ENCODE measurements at places on chromosomes 3 and 15. TPM values are rescaled to one million over a fixed set of nuclear protein-coding genes. Genes with fewer than 3 reads are reported as not detected.

- no peak for DNase-seq
These were observed 129.2 kb upstream of the COL8A1 start for GRCh38 chr3:99509224-99509623.

GRCh38 chr15:44804298-44805046 is 68.1 kb downstream of the TRIM69 start:
- no peak for DNase-seq

- no peak for DNase-seq
These were observed 277.0 kb upstream of the LRRC3B start for GRCh38 chr3:26345613-26346012.

DNA sequence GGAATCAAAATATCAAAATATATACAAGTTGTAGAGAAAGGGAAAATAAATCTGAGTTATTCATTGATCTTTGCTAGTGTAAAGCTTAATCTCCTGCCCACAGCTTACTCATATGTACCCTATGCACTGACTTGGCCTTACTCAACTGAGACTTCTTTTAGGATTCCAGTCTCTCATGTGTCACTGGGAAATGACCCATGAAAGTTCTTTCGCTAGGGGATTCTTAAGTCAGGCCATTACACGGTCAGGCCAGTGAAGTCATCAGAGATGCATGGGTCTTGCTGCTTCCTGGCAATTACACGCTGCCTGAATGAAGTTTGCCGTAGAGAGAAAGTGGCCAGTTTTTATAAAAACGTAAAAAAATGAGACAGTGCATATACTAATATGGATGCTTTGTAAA is 20.7 kb upstream of the LPP start:
- no peak for DNase-seq

DNA sequence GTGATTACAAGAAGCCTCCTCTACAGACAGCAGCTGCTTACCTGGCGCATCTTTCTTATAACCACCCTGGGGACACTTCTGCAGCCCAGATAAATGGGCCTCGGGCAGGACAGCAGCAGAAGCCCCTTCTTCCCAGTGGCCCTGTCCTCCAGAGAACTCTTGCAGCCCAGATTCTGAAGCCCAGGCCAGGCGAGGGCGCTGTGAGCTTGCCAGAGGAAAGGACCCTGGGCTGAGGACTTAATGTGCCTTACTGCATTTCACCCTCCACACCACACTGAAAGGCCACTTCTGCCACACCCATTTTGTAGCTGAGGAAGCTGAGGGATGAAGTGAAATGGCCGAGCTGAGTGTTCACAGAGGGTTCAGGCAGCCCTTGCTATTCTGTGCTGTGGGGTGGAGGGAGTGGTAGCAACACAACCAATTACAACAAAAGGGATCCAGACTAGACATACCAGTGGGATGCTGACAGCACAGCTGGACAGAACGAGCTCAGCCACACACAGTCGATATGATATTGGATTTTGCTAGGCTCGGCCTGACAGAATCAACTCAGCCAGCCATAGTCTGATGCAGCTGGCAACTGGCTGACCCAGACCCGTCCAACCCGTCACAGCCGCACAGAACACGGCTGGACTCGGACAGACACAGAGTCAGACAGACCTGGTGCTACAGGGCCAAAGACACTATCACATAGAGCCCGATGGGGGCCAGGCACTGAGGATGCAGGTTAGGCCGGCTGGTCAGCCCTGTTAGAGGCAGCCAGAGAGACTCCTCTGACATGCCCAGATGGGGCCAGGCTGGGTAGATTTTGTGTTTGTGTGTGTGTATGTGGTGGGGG is 7.3 kb downstream of the ACOX2 start:
- peak; percentile 29 for DNase-seq

DNA sequence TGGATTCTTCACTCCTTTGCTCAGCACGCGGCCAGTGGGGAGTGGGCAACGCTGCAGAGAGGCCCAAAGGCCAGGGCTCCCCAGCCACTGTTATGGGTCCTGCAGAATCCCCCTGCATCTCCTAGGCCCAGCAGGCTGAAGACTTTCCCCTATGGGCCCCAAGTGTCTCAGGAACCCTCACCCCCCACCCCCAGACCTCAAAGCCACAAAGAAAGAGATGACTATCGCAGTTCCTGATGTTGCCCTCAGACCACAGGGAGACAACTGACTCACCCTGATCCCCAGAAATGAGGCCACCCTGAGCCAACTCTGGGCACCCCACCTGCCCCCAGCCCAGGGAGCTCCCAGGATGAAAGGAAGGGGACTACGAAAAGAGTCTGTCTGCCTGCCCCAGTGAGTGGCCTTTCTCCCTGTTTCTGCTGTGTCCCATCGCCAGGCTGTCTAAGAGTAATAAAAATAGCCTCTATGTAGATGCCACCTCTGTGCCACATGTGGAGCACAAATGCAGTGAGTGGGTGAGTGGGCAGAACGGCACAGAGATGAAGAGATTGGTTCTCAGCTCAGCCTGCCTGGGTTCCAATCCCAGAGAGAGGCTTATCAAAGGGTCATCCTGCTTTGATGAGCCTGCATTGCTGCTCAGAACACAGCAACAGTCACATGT is 283.0 kb downstream of the UACA start:
- DNase-seq = no peak

GRCh38 chr15:28975766-28976179 is 90.0 kb downstream of the APBA2 start:
- DNase-seq = no peak

DNA sequence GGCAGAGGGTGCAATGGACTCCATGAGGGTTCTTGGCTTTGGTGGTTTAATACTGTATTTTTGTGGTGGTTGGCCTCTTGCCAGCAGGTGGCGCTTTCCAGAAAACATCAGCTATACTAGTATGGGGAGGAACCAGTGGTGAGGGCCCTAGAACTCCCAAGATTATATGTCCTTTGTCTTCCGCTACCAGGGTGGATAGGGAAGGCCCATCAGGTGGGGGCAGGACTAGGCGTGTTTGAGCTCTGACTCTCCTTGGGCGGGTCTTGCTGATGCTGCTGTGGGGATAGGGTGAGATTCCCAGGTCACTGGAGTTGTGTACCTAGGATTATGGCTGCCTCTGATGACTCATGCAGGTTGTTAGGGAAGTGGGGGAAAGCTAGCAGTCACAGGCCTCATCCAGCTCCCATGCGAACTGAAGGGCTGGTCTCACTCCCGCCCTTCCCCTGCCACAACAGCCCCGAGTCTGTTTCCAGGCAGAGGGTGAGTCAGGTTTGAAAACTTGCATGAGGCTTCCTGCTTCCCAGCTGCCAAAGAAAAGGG is 357.7 kb downstream of the OTOL1 start:
- no peak for DNase-seq

GRCh38 chr3:53645754-53646153 is 151.3 kb downstream of the CACNA1D start:
- no peak for DNase-seq

DNA sequence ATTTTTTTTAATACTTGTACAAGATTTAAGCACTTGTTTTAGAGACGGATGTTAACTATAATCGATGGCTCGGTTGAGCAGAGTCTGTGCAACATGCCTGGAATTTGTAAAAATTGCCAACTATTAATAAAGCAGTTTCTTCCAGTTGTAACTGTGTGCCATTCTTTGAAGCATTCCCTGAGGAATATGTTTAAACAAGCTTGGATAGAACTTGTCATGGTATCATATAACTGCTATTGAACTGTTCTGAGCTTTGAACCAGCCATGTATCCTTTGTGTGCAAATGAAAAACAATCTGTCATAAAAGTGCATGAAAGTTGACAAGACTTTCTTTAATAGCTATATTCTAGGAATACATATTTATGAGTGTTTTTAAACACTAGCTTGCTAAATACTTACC is 45.8 kb upstream of the UBE2E2 start:
- no peak for DNase-seq

DNA sequence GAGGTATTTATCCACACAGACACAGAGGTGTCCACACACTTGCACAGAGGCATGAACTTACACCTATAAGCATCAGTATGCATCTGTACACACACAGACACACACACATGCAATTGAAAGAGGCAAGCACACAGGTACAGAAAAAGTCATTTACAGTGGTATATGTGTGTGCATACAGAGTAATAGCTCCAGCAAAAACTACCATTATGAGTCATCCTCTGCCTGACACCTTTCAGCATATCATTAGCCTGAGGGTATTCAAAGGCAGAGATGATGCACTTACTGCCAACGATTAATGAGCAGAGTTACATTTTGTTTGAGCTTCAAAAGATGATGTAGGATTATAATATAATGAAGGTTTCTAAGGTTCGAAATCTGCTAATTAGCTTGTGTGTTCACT is 100.3 kb upstream of the TPRG1 start:
- DNase-seq = no peak

- no peak for DNase-seq
These were observed 57.7 kb downstream of the DUT start for GRCh38 chr15:48388910-48389309.

GRCh38 chr3:69712269-69712668 is 27.0 kb upstream of the MITF start:
- no peak for DNase-seq

DNA sequence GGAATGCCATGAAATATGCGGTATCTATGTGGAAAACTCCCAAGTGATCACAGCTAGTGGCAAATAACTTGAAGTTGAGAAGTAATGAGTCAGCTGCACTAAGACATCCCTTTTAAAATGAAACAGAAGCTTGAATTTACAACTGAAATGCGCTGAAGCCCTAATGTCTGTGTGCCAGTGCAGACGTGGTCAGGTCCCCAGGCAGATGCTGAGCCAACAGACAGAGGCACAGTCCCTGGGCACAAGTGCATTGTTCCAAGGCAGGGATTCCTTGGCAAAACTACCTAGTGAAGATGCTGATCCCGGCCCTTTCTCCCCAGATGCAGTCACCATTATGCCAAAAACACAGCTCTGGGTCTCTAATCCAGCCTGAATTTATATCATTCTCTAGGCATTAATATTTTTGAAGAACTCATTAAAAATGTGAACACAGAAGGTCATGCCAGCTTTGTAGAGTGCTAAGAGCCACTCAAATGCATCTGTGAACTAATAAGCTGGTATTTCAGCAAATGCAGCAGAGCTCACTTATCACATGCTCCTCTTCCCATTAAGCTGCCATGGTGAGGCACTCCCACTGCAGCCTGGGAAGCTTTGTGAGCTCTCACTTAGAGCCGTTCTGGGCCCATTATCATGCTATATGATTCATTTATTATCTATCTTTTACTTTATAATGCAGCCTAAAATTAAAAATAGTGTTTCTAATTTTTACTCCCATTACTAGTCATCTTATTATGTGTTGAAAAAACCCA is 200.1 kb downstream of the GABRB3 start:
- DNase-seq = no peak

The MKRN3 gene
- 0.24 TPM for total RNA-seq

The TMIE gene
- total RNA-seq = 0.53 TPM

The MUC20 gene
- 5.0 TPM for total RNA-seq

The CHRFAM7A gene
- total RNA-seq = 0.96 TPM

The MAPKAPK3 gene
- total RNA-seq = 40.8 TPM

The NRROS gene
- 2.0 TPM for total RNA-seq

The ZNF860 gene
- total RNA-seq = 2.2 TPM

The PRR20G gene
- total RNA-seq = not detected

The ZPLD1 gene
- not detected for total RNA-seq

All from progenitor cell of endocrine pancreas (in vitro differentiated cells).